ENCODE measurements at places on chromosomes 2 and 18.

DNA sequence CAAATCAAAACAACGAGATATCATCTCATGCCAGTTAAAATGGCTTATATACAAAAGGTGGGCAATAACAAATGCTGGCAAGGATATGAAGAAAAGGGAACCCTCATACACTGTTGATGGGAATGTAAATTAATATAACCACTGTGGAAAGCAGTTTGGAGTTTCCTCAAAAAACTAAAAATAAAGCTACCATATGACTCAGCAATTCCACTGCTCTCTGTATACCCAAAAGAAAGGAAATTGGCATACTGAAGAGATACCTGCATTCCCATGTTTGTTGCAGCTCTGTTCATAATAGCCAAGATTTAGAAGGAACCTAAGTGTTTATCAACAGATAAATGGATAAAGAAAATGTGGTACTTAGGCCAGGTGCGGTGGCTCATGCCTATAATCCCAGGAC is 124.8 kb downstream of the MSTN start:
- DNase-seq: no peak

DNA sequence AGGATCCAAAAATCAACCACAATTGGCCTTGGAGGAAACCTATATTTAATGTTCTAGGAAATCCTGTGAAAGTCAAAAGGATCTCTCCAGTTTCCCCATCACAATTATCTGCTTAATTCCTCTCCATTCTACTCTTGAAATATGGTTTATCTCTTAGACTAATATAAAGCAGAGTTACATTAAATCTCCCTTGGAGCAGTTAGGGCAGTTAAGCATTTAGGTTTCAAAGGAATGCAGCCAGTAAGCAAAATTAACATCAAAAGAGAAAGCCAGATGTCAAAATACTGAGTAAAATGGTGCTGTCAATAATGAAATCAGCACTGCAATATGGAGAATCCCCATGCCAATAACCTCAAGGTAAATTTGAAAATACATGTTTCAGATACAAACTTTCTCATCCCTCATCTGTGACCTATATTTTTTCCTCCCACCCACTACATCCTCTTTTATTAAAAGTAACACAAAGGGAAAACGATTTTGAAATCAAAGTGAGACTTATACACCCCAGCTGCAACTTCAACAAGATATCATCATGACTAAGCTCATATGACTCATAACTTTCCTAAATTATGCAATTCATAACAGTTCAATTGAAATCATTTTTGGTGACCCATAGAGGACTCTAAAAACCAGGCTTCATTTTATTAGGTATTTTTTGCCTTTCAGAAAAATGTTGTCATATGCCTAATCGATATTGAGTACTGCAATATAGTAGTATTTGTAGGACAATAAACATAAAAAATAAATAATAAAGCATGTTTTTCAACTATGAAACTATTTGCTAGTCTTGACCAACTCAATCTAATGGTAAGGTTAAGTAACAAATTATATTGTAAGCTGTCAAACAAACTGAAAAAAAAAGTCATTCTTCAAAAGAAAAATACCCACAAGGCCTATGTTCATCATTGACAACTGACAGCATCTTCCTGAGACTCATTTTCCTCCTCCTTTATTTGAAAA is 3.1 kb downstream of the ADAM17 start:
- DNase-seq: no peak

DNA sequence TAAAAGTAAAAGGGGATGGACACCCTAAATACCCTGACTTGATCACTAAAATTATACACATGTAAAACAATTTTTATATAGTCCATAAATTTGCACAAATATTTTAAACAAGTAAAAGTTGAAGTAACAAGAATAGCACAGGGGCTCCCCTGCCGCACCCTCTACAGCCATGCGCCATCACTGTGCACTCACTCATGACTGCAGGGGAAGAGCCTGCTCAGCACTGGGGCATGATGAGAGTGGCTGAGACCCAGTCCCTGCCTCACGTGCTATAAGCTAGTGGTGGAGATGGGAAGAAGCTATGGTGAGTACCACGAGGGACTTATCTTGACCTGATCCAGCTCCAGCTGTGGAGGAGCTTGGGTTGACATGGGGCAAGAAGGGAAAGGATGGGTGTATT is 46.9 kb upstream of the MYO1B start:
- DNase-seq: no peak

- no peak for DNase-seq
These were observed 15.2 kb downstream of the AFG3L2 start for GRCh38 chr18:12361770-12362378.

GRCh38 chr2:79796641-79797040 is 283.8 kb downstream of the CTNNA2 start:
- no peak for DNase-seq

GRCh38 chr2:218477247-218477646 is 58.3 kb downstream of the VIL1 start:
- DNase-seq: no peak

GRCh38 chr2:54681416-54681815 is 42.0 kb upstream of the EML6 start:
- DNase-seq: no peak

- no peak for DNase-seq
These were observed 380.4 kb upstream of the POU3F3 start for GRCh38 chr2:104473546-104473945.

All from stimulated activated CD8-positive, alpha-beta memory T cell treated with anti-CD3 and anti-CD28 coated beads, Interleukin-4, amount 100 ng/mL, for 4 hours (primary cell).